ENCODE measurements at places on chromosomes 3 and 15. TPM values are rescaled to one million over a fixed set of nuclear protein-coding genes. Genes with fewer than 3 reads are reported as not detected.

HIGD2B gene
- total RNA-seq: 0.57 TPM

DNA sequence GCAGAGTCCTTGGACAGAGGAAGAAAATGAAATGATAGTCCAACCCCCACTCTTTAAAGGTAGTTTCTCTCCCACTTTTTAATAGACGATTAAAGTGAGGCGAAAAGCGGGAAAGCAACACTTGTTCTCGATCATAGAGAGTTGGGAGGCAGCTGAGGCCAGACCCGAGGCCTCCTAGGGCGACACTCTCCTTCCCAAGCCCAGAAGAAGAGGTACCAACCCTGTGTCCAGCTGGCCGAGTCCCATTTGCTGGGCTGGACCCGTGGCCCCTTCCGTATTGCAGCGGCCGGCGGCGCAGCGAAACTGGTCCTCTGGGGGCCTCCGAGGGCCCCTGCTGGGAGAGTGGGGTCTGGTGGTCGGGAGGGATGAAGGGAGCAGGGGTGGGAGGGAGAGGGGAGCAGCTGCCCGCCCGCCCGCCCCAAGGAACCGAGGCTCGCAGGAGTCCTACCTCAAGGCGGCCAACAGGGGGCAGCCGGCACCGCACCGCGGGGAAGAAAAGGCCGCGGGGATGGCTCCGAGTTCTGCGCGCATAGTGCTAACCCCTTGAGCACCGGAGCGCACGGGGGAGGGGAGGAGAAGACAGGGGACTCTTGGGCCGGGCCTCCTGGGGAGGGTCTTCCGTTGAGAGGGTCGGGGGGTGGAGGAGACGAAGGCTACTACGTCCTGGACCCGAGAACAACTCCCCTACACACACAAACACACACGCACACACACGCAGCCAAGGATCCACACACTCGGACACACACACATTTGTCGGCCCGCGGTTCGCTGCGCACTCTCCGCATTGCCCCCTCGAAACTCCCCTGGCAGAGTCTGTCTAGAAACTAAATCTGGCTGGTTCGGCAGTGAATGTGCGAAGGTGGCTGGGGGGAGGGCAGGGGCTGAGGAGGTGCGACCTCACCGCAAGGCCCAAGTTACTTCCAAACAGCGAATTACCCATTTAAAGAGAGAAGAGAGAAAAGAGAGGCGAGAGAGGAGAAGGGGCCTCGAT lies 2.0 kb downstream of the WNT5A start:
- DNase-seq: no peak

DNA sequence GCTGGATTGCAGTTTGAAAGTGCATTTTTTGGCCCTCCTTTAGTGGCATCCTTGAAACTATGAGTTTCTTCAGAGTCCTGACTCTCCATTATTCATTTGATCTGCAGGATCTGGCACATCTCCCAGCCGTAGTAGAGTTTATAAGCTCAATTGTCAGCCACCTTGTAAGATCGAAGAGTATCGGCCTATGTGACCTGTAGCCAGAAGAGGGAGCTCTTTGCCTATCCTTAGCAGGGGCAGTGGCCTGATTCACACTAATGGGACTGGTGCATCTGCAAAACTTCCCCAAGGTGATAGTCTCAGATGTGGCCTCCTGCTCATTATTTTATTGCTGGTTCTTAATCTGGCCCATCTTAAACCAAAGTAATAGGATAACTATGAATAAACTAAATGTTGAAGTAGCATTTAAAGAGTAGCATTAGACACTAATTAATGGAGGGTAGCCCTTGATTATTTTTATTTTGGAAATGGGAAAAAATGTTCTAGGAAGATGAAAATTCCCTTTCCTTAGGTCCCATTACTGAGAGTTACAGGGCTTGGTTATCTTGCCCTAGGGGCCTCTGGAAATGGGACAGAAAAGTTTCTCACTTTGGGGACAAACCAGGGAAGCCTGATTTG lies 21.2 kb downstream of the GCSAM start:
- peak; percentile 60 for DNase-seq

CHRM5 gene
- not detected for total RNA-seq

DNA sequence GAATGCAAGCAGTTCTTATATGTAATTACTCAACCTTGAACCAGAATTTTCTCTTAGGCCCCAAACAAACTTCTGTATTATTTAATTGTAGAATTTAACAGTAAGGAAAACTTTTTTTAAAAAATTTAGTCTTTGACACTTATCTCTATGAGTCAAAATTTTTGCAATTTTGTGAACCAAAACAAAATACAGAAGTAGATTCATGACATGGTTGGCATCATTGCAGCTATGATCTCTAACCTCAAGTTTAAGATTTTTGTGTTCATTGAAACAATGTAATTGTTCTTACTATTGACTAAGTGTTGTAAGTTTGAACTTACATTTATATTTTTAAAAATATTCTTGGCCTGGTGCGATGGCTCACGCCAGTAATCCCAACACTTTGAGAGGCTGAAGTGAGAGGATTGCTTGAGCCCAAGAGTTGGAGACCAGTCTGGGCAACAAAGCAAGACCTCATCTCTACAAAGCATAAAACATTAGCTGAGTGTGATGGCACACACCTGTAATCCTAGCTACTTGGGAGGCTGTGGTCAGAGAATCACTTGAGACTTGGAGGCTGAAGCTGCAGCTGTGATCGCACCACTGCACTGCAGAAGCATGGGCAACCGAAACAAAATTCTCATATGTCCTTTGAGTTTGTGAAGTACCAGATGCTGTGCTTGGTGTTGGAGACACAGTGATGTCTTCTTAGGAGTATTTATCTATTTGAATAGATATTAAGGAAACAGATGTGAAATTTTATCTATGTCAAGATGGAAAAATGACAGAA lies 39.7 kb downstream of the STT3B start:
- no peak for DNase-seq

GRCh38 chr3:169337500-169338078 lies 325.9 kb downstream of the MECOM start:
- DNase-seq: no peak

DNA sequence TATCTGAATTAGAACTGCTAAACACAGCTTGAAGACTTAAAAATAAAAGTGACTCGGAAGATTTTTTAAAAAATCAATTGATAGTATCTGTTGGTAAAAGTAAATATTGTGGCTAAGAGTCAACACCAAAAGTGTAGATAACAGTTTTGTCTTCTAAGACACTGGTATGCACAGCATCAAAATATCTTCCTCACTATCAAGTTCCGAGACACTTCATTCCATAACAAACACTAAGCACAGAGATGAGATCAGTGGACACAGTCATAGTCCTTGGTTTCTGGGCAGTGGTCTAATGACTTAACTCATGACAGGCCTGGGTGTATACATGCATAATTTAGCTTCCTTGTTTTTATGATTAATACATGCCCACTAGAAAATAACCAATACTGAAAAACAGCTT lies 63.2 kb downstream of the PXYLP1 start:
- DNase-seq: no peak

GRCh38 chr3:181278468-181279238 lies 289.1 kb upstream of the DNAJC19 start:
- no peak for DNase-seq

DNA sequence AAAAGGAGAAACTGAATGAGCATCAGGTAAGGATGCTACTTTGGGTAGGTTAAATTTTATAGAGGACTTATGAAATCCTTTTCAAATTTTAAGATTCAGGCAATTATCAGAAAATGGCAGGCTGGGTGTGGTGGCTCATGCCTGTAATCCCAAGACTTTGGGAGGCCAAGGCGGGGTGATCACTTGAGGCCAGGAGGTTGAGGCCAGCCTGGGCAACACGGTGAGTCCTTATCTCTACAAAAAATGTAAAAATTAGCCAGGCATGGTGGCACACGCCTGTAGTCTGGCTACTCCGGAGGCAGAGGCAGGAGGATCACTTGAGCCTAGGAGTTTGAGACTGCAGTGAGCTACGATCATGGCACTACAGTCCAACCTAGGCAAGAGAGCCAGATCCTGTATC lies 23.1 kb downstream of the DCUN1D1 start:
- no peak for DNase-seq

C3orf85 gene
- not detected for total RNA-seq

STRA6 gene
- not detected for total RNA-seq

KCNMB2 gene
- not detected for total RNA-seq

DNA sequence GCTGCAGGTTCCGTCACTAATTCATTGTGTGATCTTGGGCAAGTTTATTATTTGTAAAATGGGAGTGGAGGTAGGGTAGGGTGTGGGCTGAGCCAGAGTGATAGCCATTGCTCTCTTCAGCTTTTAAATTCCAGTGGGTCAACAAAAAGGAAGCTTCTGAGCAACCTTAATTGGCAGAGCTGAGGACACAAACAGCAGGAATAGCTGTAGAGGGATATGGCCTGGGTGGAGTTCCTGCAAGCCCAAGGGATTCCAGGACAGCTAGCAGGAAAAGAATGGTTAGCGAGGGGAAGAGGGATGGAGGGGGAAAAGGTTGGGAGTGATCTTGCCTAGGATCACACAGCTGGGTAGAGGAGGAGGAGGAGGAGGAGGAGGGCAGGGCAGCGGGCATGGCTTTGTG lies 11.4 kb downstream of the CCK start:
- no peak for DNase-seq

- no peak for DNase-seq
Observed at GRCh38 chr15:99716540-99717095, 16.6 kb downstream of the LYSMD4 start.

DNA sequence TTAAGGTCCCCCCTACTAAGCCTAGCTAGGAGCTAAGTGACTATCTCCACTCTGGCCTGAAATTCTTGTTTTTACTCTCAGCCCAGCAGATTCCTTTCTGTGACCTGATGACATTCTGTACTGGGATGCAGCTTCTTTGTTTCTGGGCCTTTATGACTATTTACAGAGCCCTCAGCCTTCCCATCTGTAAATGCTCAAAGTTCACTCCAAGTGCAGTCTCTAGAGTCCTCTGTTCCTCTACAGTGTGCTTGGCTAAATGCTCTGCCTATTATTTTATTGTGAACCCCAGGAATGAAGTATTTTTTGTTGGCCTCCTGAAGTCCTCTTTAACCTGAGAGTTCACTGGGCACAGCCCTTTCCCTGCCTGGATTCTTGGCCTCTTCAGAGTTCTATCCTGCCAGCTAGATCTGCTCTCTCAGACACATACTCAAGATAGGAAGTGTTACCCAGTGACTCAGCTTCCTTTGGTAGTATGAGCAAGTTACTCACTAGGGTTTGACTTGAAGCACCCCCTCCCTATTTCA lies 278.1 kb upstream of the P2RY1 start:
- DNase-seq: no peak

DNA sequence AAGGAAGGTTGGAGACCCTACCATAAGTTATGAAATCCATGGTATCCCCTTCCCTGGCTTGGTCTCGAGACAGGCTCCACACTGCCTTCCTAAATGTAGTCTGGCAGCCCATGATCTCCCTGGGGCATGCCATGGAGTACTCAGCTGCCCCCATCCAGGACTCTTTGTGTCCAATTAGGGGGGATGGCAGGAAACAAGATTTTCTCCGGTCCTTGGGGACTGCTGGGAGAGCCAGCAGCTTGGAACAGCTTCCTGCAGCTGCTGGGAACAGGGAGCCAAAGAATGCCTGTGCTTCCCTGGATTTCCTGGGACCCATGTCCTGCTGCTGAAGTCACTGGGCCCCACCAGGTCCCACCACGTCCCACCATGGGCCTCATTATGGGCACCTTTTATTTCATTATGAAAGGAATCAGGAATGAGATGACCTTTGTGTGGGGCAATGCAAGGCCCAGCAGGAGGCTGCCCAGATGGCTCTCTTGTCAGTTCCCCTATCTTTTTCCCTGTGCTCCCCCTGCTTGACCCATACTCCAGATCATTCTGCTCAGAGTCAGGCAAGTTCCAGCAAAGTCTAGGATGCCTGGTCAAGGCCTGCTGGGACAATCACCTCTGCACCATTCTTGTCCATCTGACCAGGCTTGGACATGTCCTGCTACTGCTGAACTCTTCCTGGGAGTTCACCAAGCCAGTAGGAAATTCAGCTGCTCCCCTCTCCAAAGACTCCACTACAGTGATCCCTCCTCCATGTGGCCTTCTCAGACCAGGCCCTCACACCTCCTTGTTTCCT lies 15.0 kb upstream of the DAG1 start:
- DNase-seq: no peak

TAGLN3 gene
- not detected for total RNA-seq

DNA sequence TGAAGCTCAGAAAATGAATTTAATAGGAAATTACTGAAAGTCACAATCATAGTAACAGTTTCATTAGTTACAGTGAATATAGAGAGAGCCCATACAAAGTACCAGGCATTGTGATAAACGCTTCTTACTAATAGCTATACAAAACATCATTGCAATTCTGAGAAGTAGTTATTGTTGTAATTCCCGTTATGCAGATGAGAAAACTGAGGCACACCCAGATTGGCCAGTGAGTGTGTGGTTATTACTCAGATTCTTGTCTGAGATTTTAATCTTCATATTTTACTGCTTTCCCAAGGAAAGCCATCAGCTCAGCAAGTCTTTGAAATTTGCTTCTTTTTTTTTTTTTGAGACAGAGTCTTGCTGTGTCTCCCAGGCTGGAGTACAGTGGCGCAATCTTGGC lies 14.3 kb downstream of the FLNB start:
- no peak for DNase-seq

RTP3 gene
- total RNA-seq: not detected

GRCh38 chr3:129944709-129945108 lies 29.8 kb upstream of the TRH start:
- DNase-seq: no peak

GRCh38 chr3:119352863-119353527 lies 58.8 kb downstream of the ARHGAP31 start:
- DNase-seq: peak; percentile 62

CRABP1 gene
- total RNA-seq: not detected

GRCh38 chr3:126551121-126551838 lies 7.5 kb downstream of the C3orf22 start:
- no peak for DNase-seq

- no peak for DNase-seq
Observed at GRCh38 chr15:33608714-33609113, 297.9 kb downstream of the RYR3 start.

ITGA11 gene
- total RNA-seq: 2.0 TPM

RYR3 gene
- total RNA-seq: not detected

DNA sequence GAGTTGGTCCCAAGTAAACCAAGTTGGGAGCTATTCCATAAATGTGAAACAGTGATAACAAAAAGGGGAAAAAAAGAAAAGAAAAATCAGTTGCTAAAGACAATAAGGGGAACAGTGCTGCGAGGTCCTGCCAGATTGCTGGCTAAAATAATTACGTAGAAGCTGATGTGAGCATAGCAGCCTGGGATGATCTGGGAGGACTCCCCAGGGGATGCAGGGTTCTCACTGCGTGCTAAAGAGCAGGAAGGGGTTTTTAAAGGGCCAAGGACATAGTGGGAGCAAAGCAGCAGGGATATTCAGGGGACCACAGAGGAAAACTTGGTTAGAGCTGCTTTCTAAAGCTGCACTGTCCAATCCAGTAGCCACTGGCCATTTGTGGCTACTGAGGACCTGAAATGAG lies 133.0 kb upstream of the UMPS start:
- DNase-seq: no peak

- DNase-seq: no peak
Observed at GRCh38 chr3:12177126-12177525, 18.4 kb upstream of the TIMP4 start.

SH3BP5 gene
- 51.0 TPM for total RNA-seq

Data from naive thymus-derived CD4-positive, alpha-beta T cell (primary cell).